Activated CD4-positive, alpha-beta T cell treated with anti-CD3 and anti-CD28 coated beads, Interleukin-2, amount 10 ng/mL, durations not matched to agents 7 days and 5 days (primary cell): ENCODE measurements at places on chromosomes 3 and 15. TPM values are rescaled to one million over a fixed set of nuclear protein-coding genes. Genes with fewer than 3 reads are reported as not detected.

- no peak overlapping the region for H3K27ac ChIP-seq
- H3K27me3 ChIP-seq = no peaks in the 10 kb centered on the region
- no peaks in the 10 kb centered on the region for H3K4me1 ChIP-seq
- H3K36me3 ChIP-seq = no peaks in the 10 kb centered on the region
These were observed 274.0 kb downstream of the RYR3 start for GRCh38 chr15:33584797-33585196.

- no peaks in the 10 kb centered on the region for H3K4me1 ChIP-seq
- peaks cover 9% of the 10 kb centered on the region for H3K27me3 ChIP-seq
- no peak overlapping the region for H3K27ac ChIP-seq
- no peak overlapping the region for H3K4me3 ChIP-seq
These were observed 394.3 kb upstream of the C2CD4B start for GRCh38 chr15:62559381-62559733.

DNA sequence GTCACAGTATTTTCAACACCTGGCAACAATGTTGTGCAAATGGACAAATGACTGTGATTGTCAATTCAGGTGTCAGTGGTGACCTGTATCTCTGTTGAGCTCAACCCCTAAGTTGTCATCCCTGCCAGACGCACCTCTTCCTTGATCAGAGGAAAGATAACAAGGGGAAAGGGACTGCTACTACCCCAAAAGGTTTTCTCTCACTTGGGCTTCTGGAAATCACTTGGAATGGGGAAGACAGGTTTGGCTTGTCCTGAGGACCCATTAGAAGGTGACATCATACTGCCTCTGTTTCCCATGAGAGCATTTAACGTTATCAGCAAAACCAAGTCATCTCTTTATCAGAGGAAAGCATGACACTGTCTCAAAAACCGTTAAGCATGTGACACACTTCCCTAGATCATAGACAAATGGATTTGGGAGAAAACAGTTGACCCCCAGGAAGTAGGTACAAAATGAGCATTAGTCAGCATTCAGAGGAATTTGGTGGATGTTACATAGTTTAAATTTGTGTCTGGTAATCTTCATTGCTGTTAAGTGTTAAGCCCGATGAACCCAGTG, 769.5 kb downstream of the GRM7 start:
- no peak overlapping the region for H3K4me3 ChIP-seq
- no peak overlapping the region for H3K27ac ChIP-seq
- DNase-seq = no peak
- H3K36me3 ChIP-seq = no peaks in the 10 kb centered on the region
- H3K4me1 ChIP-seq = no peaks in the 10 kb centered on the region
- no peaks in the 10 kb centered on the region for H3K27me3 ChIP-seq

GRCh38 chr3:151839313-151839631, 25.4 kb downstream of the AADAC start:
- H3K27ac ChIP-seq = no peak overlapping the region
- DNase-seq = no peak
- no peaks in the 10 kb centered on the region for H3K36me3 ChIP-seq
- no peak overlapping the region for H3K4me3 ChIP-seq
- H3K27me3 ChIP-seq = peaks cover 29% of the 10 kb centered on the region

DNA sequence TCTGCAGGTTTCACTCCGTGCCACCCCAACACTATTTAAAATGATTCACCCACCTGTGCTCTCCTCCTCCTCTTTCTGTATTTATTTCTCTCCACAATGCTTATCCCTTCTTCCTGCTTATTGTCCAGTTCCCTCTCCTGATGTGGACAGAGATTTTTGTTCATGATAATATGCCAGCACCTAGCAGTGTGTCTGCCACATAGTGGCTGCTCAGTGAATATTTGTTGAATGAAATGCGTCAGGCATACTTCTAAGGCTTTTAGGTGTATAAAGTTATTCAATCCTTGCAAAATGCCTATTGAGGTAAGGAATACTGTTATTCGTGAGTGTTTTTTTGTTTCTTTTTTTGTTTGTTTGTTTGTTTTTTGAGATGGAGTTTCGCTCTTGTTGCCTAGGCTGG, 67.5 kb upstream of the MME start:
- H3K27ac ChIP-seq = no peak overlapping the region
- H3K4me3 ChIP-seq = no peak overlapping the region
- no peaks in the 10 kb centered on the region for H3K27me3 ChIP-seq

DNA sequence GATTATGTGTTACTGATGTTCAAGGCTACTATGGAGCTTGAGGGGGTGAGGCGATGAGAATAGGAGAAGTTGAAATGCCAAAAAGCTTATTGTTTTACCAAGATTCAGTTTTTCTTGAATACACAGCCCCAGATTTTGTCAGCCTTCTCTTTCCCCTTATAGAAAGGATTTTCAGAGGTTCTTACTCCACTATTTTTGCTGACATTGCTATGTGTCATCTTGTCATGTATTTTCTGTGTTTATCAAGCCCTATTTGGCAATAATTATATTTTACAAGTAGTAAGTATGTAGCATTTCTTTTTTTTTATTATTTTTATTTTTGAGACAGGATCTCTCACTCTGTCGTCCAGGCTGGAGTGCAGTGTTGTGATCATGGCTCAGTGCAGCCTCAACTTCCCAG, 133.1 kb downstream of the ATG7 start:
- H3K4me1 ChIP-seq = no peaks in the 10 kb centered on the region
- no peak overlapping the region for H3K4me3 ChIP-seq
- peaks cover 49% of the 10 kb centered on the region for H3K36me3 ChIP-seq

GRCh38 chr3:65080432-65080831, 392.6 kb upstream of the ADAMTS9 start:
- no peak overlapping the region for H3K27ac ChIP-seq
- no peaks in the 10 kb centered on the region for H3K4me1 ChIP-seq
- H3K27me3 ChIP-seq = no peaks in the 10 kb centered on the region
- no peaks in the 10 kb centered on the region for H3K36me3 ChIP-seq

DNA sequence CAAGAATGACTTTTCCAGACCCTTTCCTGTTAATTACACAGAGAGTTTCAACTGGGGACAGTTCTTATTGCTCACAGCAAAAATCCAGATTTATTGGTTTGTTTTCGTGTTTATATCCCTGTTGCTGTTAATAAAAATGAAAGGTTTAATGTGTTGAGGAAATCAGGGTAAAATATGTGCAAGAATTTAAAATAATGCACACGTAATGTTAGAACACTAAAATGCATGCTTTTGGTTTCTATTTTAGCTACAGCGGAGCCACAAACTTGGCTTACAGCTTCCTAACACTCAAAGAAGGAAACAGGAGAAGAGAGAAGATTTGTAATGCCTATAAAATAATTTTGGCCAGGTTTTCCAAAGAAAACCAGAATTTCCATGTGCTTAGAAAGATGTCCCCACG, 62.7 kb downstream of the CASR start:
- H3K36me3 ChIP-seq = no peaks in the 10 kb centered on the region
- peaks cover 23% of the 10 kb centered on the region for H3K4me1 ChIP-seq
- H3K27ac ChIP-seq = peak overlapping the region; percentile 82

GRCh38 chr3:105862217-105862616, 6.6 kb downstream of the CBLB start:
- H3K36me3 ChIP-seq = peaks cover 66% of the 10 kb centered on the region
- no peak overlapping the region for H3K4me3 ChIP-seq
- no peaks in the 10 kb centered on the region for H3K27me3 ChIP-seq
- peaks cover 50% of the 10 kb centered on the region for H3K4me1 ChIP-seq
- no peak overlapping the region for H3K27ac ChIP-seq

DNA sequence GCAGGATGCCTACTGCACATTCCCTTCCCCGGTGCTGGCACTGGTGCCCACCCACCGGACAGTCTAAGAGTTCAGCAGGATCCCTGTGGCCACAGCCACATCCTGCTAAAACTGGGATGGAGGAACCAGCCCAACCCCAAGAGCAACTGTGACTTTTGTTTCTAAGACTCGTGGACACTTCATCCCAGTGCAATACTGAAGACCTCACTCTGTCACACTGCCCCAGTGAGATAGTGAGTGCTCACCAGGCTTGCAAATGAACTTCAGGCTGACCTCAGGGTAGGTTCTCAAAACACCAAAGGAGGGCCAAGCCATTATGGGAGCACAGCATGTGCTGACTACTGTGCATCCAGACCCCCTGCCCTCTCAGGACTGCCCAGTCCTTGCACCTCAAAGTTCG, 46.7 kb upstream of the MTMR14 start:
- no peak overlapping the region for H3K27ac ChIP-seq
- DNase-seq = no peak
- peaks cover 28% of the 10 kb centered on the region for H3K27me3 ChIP-seq
- peaks cover 2% of the 10 kb centered on the region for H3K4me1 ChIP-seq
- no peaks in the 10 kb centered on the region for H3K36me3 ChIP-seq
- no peak overlapping the region for H3K4me3 ChIP-seq

DNA sequence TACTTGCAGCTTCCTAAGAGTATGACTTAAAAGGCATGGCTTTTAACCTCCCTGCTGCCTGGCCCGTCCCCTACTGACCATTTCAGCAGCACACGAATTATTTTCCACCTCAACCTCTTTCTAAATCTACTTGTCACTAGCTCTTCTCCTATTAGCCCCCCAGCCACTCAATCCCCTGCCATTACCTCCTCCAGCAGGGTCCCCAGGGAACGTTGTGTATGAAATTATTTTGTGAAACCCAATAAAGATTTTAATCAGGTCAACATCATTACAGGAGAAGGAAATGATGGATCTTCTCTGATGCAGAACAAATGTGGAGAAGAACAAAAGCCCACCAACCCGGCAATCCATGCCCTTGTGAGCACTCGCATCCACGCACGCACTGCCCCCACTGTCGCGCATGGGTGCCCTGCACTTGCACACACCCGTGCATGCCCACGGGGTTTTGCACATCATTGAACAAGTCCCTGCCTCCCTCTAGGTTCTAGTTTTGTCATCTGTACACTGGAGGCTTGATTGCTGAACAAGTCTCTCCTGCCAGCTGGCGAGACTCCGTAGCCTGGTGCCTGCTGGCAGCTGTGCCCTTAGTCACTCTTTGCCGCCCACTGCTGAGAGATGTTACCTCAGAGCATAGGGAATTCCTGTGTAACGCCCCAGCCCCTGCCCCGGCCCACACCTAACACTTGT, 51.6 kb downstream of the LINGO1 start:
- no peaks in the 10 kb centered on the region for H3K36me3 ChIP-seq
- no peaks in the 10 kb centered on the region for H3K27me3 ChIP-seq
- H3K27ac ChIP-seq = no peak overlapping the region
- no peak for DNase-seq
- H3K4me1 ChIP-seq = no peaks in the 10 kb centered on the region

DNA sequence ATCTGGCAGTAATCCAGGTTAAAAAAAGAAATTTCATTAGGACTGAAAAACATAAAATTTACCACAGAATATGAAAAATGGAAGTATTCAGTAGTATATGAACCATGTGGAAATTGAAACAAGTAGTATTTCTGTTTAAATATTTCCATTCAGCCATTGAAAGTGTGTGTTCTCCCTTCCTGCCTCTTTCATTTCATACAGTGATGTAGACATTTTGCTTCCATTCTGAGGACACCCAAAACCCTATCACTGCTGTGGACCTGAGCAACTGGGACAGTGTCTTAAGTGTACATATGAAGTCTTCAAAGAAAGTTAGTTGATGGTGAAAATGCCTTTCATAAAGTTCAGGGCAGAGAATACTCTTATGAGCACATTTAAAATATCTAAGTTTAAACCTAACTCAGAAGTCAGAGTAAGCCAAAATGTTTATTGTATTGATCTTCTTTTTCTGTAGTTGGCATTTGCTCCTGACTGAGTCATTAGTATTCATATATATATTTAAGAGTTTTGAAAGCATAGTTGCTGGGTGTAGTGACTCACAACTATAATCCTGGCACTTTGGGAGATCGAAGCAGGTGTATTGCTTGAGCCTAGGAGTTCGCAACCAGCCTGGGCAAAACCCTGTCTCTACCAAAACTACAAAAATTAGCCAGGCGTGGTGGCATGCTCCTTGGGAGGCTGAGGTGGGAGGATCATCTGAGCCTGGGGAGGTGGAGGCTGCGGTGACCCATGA, 198.8 kb downstream of the KLHL25 start:
- DNase-seq = no peak
- H3K4me3 ChIP-seq = no peak overlapping the region
- no peaks in the 10 kb centered on the region for H3K27me3 ChIP-seq
- peaks cover 28% of the 10 kb centered on the region for H3K36me3 ChIP-seq
- H3K4me1 ChIP-seq = peaks cover 46% of the 10 kb centered on the region

DNA sequence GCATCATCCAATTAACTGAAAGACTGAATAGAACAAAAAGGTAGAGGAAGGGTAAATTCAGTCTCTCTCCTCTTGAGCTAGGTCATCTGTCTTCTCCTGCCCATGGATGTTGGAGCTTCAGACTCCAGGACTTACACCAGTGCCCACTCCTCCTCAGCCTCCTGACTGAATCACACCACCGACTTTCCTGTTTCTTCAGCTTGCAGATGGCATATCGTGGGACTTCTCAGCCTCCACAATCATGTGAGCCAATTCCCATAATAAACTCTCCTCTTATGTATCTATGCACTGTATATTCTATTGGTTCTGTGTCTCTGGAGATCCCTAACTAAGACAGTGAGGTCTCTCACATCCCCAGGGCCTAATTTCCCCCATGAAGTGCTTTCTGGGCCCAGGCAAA, 140.4 kb downstream of the CD47 start:
- no peak for DNase-seq
- H3K27me3 ChIP-seq = no peaks in the 10 kb centered on the region
- no peak overlapping the region for H3K27ac ChIP-seq
- H3K36me3 ChIP-seq = no peaks in the 10 kb centered on the region
- peaks cover 16% of the 10 kb centered on the region for H3K4me1 ChIP-seq

DNA sequence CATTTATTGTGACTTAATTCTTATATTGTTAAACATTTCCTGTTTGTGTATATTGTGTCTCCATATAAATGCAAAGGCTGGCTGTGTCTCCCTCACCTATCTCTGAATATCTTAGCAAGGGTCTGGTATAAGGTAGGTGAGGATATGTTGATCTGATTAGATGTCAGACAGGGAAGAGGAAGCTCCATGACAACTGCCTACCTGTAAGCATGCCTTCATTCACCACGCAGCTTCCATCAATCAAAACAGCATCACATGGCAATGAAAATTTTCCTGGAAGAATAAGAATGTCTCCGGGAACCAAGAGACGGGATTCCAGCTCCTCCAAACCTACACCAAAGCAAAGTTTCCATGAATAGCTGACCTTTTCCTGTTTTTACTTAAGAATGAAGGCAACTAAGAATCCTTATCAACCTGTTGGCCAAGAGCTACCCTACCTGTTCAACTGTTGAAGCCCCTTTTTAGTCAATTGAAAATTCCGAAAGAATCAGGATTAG, 34.8 kb downstream of the ATP13A5 start:
- H3K4me1 ChIP-seq = no peaks in the 10 kb centered on the region
- DNase-seq = no peak
- H3K4me3 ChIP-seq = no peak overlapping the region
- H3K27ac ChIP-seq = no peak overlapping the region

- H3K4me3 ChIP-seq = no peak overlapping the region
- no peak for DNase-seq
- H3K36me3 ChIP-seq = no peaks in the 10 kb centered on the region
- no peaks in the 10 kb centered on the region for H3K4me1 ChIP-seq
- peaks cover 4% of the 10 kb centered on the region for H3K27me3 ChIP-seq
These were observed 266.1 kb downstream of the ARRDC4 start for GRCh38 chr15:98226578-98226977.

APEH gene
- 137 TPM for total RNA-seq

ANKRD34C gene
- total RNA-seq = not detected

CACNA2D2 gene
- total RNA-seq = 0.62 TPM

FETUB gene
- total RNA-seq = not detected

VGLL3 gene
- total RNA-seq = not detected
